ENCODE measurements at places on chromosomes 6 and 20.

DNA sequence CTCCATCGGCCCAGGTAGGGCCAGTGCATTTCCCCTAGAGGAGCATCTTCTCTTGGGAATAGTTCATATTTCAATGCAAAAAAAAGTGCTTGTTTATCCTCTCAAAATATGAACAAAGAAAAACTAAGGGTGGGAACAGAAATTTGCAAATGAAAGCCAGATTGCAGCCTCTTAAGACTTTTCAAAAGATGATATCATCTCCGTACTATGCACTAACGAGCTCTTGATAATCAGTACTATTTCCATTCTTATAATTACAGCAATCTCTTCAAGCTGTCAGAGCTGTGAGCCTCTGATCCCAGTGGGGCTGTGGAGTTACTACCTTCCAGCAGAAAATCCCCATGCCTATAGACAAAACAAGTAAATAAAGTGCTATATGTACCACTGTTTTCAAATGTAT lies 77.1 kb downstream of the SOD2 start:
- DNase-seq: no peak

DNA sequence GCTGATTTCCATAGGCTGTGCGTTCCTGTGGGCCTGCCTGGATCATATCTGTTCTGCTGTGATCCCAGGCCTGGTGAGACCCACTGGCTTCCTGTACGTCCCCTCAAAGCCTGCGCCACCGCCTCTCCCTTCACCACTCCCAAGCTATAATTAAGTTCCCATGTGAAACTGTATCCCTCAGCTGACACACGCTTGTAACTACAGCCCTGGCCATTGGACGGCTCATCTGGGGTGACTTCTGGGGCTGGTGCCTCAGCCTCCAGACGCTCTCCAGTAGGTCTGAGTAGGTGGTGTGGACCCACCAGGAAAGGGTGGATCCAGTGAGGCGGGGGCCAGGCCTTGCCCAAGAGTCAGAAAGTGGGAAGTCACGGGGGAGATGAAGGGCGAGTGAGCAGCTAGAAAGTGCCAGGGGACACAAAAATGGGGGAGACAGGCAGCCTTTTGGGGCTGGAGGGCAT lies 21.0 kb downstream of the PPARD start:
- DNase-seq: no peak

DNA sequence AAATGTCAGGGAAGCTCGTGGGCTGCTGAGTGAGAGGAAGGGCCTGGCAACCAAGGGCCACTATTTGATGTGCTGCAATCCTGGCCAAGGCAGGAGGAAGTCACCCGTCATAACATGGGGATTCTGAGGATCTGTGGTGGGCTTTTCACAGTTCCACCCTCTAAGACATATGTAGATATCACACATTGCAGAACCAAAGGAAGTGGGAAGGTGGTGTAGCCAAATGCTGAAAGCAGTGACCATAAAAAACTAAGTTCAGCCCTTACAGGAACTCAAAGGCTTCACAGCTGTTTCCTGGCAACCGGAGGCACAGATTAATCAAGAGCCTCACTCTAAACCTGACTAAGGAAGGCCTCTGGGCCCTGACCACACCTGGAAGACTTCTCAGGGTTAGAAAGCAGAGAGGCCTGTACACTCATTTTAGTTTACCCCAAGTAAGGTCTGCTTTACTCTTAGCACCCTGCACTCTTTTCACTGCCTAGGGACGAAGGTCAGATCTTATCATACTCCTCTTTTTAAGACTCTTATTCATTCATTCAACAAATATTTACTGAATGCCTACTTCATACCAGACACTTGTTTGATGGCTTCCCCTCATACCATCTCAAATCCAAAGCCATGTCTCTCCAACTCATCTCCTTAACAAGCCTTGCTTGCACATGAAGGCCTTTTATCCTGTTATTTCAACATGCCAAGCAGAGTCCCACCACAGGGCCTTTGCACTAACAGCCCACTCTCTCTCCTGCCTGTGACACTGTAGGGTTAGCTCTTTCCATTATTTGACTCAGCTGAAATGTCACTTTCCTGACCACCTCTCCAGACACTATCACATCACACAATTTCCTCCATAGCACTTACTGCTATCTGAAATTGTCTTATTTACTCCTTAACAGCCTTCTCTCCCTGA lies 2.6 kb downstream of the UBE2V1 start:
- DNase-seq: peak; percentile 56

- DNase-seq: no peak
Observed at GRCh38 chr20:10402938-10403608, 30.9 kb downstream of the MKKS start.

DNA sequence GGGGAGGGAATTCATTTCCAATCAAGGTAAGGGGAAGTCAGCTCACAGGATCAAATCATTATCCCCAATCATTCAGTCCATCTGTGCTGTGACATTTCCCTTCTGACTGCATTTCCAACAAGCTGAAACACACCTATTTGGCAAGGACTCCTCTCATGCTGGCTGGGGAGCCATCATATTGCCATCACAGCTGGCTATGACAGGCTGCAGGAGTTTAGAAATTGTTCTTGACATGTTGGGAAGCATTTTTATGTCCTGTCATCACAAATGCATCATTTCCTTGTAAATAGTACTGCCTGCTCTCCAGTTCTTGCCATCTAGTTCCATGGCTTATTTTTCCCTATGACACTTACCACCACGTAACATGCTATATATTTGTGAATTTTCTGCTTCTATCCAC lies 113.9 kb upstream of the TMEM170B start:
- no peak for DNase-seq

DNA sequence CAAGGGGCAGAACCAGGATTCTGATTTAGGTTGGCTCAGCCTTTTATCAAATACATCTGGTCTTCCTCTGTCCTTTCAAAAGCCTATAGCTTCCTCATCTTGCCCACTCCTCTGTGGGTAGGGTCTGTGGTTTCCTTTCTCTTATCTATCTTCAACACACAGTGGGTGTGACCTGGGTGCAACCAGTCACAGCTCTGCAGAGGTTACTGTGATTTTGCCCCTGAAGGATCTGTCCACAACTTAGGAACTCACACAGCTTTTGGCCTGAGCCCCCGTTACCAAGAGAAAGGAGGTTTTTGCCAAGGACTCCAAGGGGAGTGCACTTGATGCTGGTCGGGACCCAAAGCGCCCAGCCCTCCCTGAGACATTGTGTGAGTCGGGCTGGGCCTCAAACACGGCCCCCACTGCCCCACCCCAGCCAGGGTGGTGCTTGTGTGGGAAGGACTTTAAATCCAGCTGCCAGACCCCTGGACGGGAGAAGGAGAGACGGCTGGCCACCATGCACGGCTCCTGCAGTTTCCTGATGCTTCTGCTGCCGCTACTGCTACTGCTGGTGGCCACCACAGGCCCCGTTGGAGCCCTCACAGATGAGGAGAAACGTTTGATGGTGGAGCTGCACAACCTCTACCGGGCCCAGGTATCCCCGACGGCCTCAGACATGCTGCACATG lies at the start of gene PI16:
PI16 (plus strand) TSS at position 477 of the 670 bp plus-strand sequence; CDS start at position 500, 23 bp downstream.
- DNase-seq: no peak

GRCh38 chr20:49727894-49728885 lies 14.5 kb upstream of the B4GALT5 start:
- no peak for DNase-seq

DNA sequence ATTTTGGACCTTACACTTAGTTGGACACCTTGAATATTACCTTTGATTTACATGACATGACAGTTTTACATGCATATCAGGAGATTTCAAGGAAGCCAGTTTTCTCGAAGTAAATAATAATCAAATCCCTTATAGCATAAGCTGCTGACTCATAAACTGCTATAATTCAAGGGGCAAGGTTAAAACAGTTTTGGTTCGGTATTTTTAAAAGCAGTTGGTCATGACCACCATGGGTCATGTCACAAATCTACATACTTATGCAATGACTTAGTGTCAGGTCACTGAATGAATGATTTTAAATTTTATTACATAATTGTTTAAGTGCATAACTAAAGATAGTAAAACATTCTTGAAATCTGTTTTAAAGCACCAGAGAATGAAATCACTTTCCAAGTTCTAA lies 158.0 kb downstream of the DST start:
- DNase-seq: no peak

GRCh38 chr6:156803353-156803752 lies 26.2 kb downstream of the ARID1B start:
- DNase-seq: no peak

DNA sequence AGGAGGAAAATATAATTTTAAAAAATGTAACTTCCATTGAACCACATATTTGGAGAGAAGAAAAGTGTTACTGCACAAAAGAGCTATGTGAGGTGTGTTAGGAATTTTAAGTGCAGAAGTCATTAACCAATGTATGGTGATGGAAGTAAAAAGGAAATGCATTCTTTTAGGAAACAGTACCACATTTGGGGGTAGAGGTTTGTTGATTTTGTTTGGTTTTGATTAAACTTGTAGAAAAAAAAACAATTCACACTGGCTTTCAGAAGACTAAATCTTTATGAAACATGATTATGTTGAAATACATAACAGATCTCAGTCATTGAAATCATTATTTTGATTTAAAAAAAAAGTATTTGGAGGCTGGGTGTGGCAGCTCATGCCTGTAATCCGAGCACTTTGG lies 1287.0 kb upstream of the GJE1 start:
- DNase-seq: no peak

DNA sequence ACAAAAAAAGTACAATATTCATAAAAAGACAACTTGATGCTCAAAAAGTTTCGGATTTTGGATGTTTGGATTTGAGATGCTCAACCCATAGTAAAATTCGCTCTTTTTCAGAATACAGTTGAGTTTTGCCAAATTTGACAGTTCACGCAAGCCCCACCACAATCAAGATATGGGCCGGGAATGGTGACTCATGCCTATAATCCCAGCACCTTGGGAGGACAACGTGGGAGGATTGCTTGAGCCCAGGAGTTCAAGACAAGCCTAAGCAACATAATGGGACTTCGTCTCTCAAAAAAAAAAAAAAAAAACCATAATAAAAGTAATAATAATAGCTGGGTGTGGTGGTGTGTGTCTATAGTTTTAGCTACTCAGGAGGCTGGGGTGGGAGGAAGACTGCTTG lies 51.3 kb downstream of the PHF20 start:
- no peak for DNase-seq

DNA sequence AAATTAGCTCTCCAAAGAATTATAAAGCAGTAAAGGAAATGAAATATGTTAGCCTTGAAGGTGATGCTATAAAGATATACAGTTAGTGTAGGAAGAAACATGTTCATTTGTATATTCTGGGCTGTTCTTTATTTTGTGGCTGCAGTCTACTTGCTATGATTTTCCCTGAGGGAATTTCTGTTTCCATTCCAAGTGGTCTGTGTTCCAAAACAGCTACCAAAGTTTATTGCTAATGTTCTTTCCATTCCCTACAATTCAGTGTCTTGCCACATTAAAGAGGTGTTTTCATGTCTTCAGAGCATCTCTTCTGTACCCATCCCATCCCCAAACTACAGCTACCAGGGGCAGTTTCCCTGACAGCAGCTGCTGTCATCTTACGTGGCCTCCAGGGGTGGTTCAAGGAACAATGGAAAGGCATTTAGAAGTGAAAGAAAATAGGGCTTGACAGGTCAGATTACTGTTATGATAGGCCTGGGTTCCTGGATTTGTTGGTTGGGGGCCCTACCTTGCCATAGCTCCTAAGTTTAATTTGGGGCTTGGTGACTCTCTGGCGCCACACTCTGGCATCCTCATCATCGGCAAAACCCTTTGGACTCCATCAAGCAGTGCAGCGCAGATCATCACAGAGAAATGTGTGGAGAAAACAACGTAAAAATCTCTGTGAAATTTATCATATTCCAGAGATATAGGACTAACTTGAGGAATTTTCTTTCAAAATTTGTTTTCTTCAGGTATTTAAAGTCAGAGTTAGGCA lies 33.8 kb upstream of the AIG1 start:
- DNase-seq: peak; percentile 74

DNA sequence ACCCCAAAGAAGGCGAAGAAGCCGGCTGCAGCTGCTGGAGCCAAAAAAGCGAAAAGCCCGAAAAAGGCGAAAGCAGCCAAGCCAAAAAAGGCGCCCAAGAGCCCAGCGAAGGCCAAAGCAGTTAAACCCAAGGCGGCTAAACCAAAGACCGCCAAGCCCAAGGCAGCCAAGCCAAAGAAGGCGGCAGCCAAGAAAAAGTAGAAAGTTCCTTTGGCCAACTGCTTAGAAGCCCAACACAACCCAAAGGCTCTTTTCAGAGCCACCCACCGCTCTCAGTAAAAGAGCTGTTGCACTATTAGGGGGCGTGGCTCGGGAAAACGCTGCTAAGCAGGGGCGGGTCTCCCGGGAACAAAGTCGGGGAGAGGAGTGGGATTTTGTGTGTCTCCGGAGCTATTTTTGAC lies 69.6 kb downstream of the HFE start:
- DNase-seq: peak; percentile 80

GRCh38 chr6:163030980-163031379 lies 303.2 kb downstream of the PACRG start:
- DNase-seq: no peak

- DNase-seq: no peak
Observed at GRCh38 chr6:36820700-36821580, 18.3 kb downstream of the CPNE5 start.

DNA sequence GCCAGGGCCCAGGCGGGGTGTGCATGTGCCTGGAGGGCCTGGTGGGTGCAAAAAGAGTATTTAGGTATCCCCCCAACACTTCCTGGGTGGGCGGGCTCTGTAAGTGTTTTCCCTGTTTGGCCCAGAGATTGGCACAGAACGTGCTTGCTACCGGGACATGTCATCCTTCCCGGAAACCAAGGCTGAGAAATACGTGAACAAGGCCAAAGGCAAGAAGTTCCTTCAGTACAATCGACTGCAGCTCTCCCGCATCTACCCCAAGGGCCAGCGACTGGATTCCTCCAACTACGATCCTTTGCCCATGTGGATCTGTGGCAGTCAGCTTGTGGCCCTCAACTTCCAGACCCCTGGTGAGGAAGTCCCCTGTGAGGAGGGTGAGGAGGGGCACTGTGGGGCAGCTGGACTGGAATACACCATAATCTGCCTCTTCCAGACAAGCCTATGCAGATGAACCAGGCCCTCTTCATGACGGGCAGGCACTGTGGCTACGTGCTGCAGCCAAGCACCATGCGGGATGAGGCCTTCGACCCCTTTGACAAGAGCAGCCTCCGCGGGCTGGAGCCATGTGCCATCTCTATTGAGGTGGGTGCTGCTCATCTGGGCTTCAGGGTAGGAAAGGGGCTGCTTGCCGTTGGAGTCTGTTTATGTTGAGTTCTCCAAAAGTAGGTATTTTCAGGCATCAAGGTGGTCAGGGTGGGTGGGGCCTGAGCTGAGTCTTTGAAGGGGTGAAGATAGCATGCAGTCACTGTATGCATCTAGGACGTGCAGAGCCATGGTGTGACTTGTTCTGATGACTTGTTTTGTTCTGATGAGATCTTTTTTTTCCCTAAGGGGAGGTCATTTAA lies 35.2 kb downstream of the PLCG1 start:
- DNase-seq: peak; percentile 68

- DNase-seq: peak; percentile 84
Observed at GRCh38 chr6:150865406-150866146, at the start of gene MTHFD1L. Gene MTHFD1L (plus strand): TSS chr6:150865702. CDS start chr6:150865823, 121 bp downstream.

- DNase-seq: no peak
Observed at GRCh38 chr20:44160133-44160532, 26.9 kb downstream of the JPH2 start.

DNA sequence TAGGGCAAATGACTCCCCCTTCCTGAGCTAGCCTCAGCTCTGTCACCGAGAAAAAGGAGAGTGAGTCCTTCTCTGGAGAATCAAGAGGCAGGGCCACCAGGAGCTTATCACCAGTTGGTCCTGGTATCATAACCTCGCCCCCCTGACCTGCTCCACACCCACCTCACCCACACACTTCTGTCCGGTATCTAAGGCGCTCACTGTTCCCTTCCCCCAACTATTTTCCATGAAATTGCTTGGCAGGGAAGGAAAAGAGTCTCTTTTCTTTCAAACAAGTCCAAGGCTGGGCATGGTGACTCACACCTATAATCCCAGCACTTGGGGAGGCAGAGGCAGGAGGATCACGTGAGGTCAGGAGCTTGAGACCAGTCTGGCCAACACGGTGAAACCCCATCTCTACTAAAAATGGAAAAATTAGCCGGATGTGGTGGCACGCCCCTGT lies 77.6 kb downstream of the ZMYND8 start:
- DNase-seq: no peak

Measured in cardiac septum (tissue), 1 donor.